Thyroid gland (tissue), 4 donors: ENCODE measurements at places on chromosomes 2 and 18.

- no peak overlapping the region for H3K27ac ChIP-seq
- H3K36me3 ChIP-seq: no peaks in the 10 kb centered on the region
- DNase-seq: no peak
- H3K4me3 ChIP-seq: no peak overlapping the region
Measured at GRCh38 chr2:8009010-8009597, 672.8 kb upstream of the ID2 start.

DNA sequence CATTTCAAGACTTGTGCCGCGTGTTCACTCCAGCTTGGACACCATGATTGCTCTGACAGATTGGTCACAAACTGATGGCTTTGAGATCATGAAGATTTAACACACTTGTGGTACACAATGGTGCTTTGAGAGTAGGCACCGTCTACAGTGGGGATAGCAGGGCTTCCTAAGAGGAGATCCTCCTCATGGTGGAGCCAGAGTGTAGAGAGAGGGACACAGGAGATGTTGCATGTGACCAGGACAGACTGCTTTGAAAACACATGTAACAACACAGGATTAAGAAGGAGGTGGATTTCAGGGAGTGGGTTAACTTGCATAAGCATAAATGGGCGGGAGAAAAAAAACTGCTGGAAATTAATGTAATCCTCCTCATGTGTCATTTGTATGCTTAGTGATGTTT is 95.7 kb upstream of the LINC00305 start:
- no peaks in the 10 kb centered on the region for H3K4me1 ChIP-seq
- no peaks in the 10 kb centered on the region for H3K36me3 ChIP-seq
- H3K27ac ChIP-seq: no peak overlapping the region
- DNase-seq: no peak
- no peaks in the 10 kb centered on the region for H3K27me3 ChIP-seq

GRCh38 chr2:106094131-106094841 is 99.8 kb downstream of the UXS1 start:
- H3K27me3 ChIP-seq: no peaks in the 10 kb centered on the region
- H3K27ac ChIP-seq: no peak overlapping the region
- H3K4me3 ChIP-seq: no peak overlapping the region
- H3K36me3 ChIP-seq: no peaks in the 10 kb centered on the region
- H3K4me1 ChIP-seq: no peaks in the 10 kb centered on the region

GRCh38 chr2:221120643-221121042 is 451.5 kb downstream of the EPHA4 start:
- no peak overlapping the region for H3K4me3 ChIP-seq
- no peaks in the 10 kb centered on the region for H3K36me3 ChIP-seq
- no peak overlapping the region for H3K27ac ChIP-seq
- no peak for DNase-seq

- DNase-seq: no peak
- peak overlapping the region; percentile 100 for H3K27ac ChIP-seq
- H3K36me3 ChIP-seq: peaks cover 8% of the 10 kb centered on the region
- no peak overlapping the region for H3K4me3 ChIP-seq
- no peaks in the 10 kb centered on the region for H3K27me3 ChIP-seq
- H3K4me1 ChIP-seq: peaks cover 13% of the 10 kb centered on the region
Measured at GRCh38 chr2:197502201-197502600, 2.0 kb downstream of the HSPE1 start.

DNA sequence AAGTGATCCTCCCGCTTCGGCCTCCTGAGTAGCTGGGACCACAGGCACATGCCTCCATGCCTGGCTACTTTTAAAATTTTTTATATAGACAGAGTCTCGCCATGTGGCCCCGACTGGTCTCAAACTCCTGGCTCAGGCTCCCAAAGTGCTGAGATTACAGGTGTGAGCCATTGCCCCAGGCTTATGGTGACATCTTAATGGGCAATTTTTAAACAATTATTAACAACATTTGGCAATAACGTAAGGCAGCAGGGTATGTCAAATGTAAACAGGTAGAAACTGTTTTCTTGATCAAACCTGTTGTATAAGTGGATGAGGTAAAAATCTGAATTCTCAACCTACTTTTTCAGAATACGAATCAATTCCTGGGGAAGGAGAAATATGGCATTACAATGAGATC is 11.0 kb downstream of the FECH start:
- H3K27me3 ChIP-seq: no peaks in the 10 kb centered on the region
- peaks cover 41% of the 10 kb centered on the region for H3K36me3 ChIP-seq
- DNase-seq: no peak
- no peak overlapping the region for H3K27ac ChIP-seq
- no peaks in the 10 kb centered on the region for H3K4me1 ChIP-seq
